ENCODE measurements at places on chromosomes 5 and 9.
A peak's percentile ranks its signal among the peaks of the same experiment; 100 is the strongest.

- DNase-seq: no peak
These were observed 460.5 kb upstream of the CD180 start for GRCh38 chr5:67657055-67657454.

GRCh38 chr5:151086905-151087360 lies 6.1 kb upstream of the TNIP1 start:
- no peak for DNase-seq

DNA sequence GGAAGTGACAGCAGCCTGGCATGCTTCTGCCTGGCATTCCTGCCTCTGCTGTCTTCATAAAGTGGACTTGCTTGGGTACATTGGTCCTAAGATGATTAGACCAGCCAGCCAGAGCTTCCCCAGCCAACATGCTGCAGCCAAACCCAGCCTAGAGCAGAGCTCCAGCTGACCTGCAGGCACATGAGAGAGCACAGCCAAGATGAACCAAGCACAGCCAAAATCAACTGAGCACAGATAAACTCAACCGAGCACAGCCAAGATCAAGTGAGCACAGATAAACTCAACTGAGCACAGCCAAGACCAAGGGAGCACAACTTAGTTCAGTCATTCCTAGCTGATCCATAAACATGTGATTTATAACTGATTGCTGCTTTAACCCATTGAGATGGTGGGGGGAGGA lies 266.5 kb downstream of the MSX2 start:
- DNase-seq: no peak

DNA sequence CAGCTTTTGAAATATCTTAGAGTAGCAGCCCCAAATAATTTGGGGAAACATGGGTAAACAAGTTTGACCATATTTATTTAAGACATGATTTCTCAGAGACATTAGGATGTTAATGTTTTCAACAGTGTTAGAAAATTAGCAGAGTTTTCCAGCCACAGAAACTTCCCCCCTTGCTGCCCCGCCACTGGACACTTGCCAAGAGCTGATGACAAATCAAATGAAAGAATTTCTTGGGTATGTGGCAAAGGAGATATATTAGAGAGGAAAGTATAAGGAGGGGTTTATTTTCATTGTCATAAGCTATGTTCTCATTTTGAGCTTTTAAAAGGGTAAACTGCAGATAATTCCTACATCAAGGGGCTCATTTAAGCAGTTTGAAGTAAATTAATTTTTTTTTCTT lies 15.9 kb downstream of the GABRA1 start:
- no peak for DNase-seq

DNA sequence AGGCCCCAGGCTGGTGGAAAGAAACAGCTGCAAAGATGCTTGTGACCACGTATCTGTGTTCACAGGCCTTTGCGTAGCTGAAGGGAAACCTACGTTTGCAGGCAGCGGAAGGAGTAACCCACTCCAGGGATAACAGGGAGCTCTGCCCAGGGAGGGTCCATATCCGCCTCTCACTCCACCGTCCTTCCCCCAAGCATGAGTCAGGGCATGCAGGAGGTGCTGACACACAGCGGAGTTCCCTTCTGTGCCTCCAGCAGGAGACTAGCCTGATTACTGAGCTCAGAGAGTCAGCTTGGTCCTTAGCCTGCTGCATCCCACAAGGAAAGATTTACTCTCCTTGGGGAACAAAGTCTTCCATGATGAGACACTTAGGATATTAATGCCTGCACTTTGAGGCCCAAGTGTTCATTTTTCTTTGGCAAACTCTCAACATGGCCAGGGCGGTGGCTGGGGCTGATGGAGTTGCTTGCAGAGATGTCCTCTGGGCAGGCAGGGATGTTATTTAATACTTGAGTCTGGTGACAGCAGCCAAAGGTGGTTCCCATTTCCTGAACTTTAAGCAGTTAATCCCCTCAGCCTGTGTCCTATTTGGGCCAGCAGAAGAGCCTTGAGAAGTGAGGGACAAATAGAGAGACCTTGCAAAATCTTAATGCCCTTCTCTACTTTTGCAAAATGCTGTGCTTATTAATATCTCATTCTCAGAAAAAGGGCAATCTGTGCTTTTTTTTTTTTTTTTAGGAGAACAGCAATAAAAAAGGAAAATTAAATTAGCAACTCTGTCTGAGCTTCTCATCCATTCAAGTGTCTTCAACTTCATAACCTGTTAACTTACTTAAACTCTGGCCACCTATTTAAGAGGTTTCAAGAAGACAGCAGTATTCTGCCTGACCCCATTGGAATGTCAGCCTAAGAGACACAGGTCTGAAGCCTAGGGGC lies 222.1 kb downstream of the HSPA4 start:
- DNase-seq: no peak

GRCh38 chr9:127754099-127755060 lies 19.3 kb upstream of the TOR2A start:
- DNase-seq: peak; percentile 77

DNA sequence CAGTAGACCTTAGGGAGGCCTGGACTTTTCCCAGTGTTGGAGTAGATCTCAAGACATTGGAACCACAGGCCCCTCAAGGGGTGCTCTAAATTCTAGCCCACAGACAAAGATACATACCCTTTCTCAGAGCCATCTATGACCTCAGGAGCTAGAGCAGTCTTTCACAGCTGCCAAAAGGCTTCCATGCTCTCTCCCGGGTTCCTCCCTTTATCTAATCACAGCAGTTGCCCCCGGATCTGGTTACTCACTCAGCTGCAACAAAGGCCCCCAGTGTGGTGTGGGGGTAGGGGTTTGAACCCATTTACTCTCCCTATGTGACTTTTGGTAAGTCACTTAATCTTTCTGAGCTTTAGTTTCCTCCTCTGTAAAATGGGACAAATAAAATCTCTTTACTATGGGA lies 27.0 kb downstream of the POU4F3 start:
- no peak for DNase-seq

- DNase-seq: no peak
These were observed 149.1 kb upstream of the TRPM3 start for GRCh38 chr9:71270554-71270953.

DNA sequence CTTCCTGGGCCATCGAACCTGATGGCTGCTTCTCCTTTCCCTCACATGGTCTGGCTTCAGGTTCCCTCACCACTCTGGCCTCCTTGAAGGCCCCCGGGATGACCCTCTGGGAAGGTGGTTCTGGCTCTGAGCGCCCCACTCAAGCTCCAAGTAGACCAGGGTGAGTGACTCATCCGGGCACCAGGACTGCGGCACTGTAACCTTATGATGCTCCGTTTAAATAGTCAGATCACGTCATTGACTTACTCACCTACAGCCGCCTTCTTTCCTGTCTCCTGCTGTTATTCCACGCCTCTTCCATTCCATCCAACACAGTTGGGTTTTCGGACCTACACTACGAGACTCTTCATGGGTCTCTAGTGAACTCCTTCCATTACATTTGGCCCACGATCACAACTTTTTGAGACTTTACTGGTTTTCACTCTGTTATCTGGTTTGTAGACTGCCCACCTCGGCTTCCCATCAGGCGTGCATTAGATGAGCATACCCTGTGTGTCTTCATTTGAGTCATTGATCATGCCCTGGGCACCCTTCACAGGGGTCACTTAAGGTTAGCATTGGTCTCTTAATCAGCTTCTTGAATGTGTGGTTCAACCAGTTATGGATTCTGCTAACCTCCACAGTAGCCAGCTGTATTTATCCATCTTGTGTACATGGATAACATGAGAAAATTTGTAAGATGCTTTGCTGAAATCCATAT lies 138.8 kb upstream of the LMX1B start:
- DNase-seq: no peak

GRCh38 chr5:540071-540905 lies 16.0 kb upstream of the SLC9A3 start:
- peak; percentile 87 for DNase-seq

Measured in NCI-H1417 (cell line).